Activated T-helper 2 cell treated with anti-CD3 and anti-CD28 coated beads, Interferon-gamma antibody, Interleukin-2, Interleukin-4, amounts not matched to agents 10 μg/mL and 5 μg/mL and 100 μg/mL, durations not matched to agents 14 hours and 24 hours and 36 hours (primary cell): ENCODE measurements at places on chromosomes 7 and 10.

GRCh38 chr10:1120306-1120705 lies 64.1 kb downstream of the WDR37 start:
- peaks cover 79% of the 10 kb centered on the region for H3K36me3 ChIP-seq
- H3K4me1 ChIP-seq = peaks cover 16% of the 10 kb centered on the region
- no peaks in the 10 kb centered on the region for H3K27me3 ChIP-seq
- no peak for DNase-seq

DNA sequence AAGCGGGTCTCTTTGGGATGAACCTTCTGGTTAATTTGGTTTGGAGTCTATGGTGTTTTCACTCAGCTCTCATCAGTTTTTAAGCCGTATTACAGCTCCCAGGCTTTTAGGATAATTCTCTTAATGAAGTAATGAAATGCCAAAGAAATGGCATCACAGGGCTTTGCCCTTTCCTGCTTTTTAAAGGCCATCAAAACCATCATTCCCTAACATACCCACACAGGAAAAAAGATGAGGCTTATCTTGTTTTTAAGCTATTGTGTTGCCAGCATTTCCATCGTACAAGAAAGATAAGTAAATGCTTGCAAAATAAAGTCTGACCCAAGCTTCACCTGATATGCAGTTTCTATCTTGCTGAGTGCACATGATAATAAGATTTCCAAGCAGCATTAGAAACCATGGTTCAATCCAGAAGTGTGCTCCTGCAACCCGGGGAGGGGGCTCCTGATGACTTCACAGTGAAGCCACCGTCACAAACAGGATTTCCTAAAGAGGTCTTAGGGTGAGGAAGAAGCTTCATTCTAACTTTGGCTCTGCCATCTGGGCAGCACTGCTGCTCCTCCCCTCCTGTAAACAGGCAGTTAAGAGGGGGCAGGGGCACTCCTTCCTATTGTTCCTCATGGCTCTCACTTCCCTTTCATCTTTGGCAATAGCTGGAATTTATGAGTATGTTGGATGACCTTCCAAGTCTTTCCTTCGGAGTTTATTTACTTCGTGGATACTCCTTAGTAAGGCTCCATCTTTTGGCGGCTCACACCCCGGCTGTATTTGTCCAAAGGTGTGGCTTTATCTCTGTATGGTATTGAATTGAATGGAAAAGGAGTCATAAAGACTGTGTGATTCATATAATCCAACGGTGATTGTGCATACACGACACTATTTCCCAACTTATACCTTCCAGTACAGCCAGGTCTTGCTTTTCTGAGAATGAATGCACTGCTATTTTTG lies 55.2 kb upstream of the FAM133B start:
- H3K4me1 ChIP-seq = peaks cover 94% of the 10 kb centered on the region
- H3K4me3 ChIP-seq = no peak overlapping the region
- DNase-seq = no peak
- no peaks in the 10 kb centered on the region for H3K27me3 ChIP-seq
- H3K36me3 ChIP-seq = peaks cover 64% of the 10 kb centered on the region
- H3K27ac ChIP-seq = peak overlapping the region; percentile 97

- H3K36me3 ChIP-seq = peaks cover 19% of the 10 kb centered on the region
- H3K27me3 ChIP-seq = no peaks in the 10 kb centered on the region
- H3K4me3 ChIP-seq = no peak overlapping the region
- no peak for DNase-seq
- H3K27ac ChIP-seq = no peak overlapping the region
Observed at GRCh38 chr7:124918662-124919061, 11.0 kb downstream of the POT1 start.

DNA sequence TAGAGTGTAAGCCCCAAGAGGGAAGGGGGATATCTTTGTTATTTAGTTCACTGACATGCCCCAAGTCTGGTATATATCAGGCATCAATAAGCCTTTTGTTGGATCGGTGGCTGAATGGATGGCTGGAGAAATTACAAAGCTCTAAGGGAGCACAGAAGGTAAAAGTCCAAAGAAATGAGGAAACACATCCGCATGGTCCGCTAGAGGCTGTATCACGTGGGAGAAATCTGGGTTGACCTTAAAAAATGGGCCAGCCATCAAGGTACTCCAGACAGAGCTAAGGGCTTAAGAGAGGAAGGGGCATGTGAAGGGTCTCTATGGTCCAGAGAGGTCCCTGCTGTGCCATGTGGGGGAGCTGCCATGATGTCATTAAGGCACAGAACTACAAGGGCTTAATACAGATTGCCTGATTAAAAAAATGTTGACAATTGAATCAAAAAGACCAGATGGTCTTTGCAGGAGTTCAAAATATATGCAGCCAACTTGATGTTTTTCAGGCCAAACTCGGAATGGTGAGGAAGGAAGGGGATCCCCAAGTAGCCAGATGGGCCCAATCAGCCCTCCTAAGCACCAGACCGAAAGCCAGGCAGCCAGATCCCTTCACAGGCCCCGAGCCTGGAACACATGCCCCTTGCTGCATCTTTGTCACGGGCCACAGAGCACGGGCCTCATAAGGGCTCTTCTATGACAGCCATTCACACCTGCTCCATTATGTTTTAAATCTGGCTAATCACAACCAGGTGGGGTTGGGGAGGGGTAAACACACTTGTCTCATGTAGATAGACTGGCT lies 31.9 kb downstream of the SCRN1 start:
- peaks cover 8% of the 10 kb centered on the region for H3K4me1 ChIP-seq
- DNase-seq = no peak
- peaks cover 1% of the 10 kb centered on the region for H3K27me3 ChIP-seq

- H3K4me1 ChIP-seq = peaks cover 35% of the 10 kb centered on the region
- DNase-seq = no peak
- H3K36me3 ChIP-seq = peaks cover 20% of the 10 kb centered on the region
- no peaks in the 10 kb centered on the region for H3K27me3 ChIP-seq
- peak overlapping the region; percentile 69 for H3K27ac ChIP-seq
Observed at GRCh38 chr7:37344886-37345579, 103.6 kb downstream of the ELMO1 start.

DNA sequence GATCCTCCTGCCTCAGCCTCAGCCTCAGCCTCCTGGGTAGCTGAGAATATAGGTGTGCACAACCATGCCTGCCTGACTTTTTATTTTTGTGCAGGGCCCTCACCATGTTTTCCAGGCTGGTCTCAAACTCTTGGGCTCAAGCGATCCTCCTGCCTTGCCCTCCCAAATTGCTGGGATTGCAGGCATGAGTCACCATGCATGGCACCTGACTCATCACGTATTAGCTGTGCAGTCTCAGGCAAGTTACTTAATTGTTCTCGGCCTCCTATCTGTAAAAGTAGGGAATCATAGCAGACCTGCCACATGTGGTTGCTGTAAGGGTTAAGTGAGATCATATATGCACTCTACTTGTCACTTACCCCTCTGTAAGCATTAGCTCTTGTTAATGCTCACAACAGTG lies 117.2 kb downstream of the ANLN start:
- H3K4me3 ChIP-seq = no peak overlapping the region
- no peak for DNase-seq
- H3K27ac ChIP-seq = no peak overlapping the region
- H3K36me3 ChIP-seq = no peaks in the 10 kb centered on the region

- DNase-seq = no peak
- no peak overlapping the region for H3K4me3 ChIP-seq
- H3K27ac ChIP-seq = no peak overlapping the region
- H3K36me3 ChIP-seq = no peaks in the 10 kb centered on the region
- peaks cover 13% of the 10 kb centered on the region for H3K27me3 ChIP-seq
Observed at GRCh38 chr10:79547973-79548372, 12.2 kb downstream of the SFTPA2 start.

- no peaks in the 10 kb centered on the region for H3K27me3 ChIP-seq
- H3K36me3 ChIP-seq = peaks cover 20% of the 10 kb centered on the region
- H3K4me1 ChIP-seq = no peaks in the 10 kb centered on the region
- no peak overlapping the region for H3K4me3 ChIP-seq
Observed at GRCh38 chr10:13632884-13633440, 46.2 kb downstream of the PRPF18 start.

GRCh38 chr10:77004917-77005564 lies 632.6 kb downstream of the KCNMA1 start:
- no peaks in the 10 kb centered on the region for H3K36me3 ChIP-seq
- no peak for DNase-seq
- H3K27ac ChIP-seq = no peak overlapping the region
- H3K4me1 ChIP-seq = no peaks in the 10 kb centered on the region
- H3K4me3 ChIP-seq = no peak overlapping the region

DNA sequence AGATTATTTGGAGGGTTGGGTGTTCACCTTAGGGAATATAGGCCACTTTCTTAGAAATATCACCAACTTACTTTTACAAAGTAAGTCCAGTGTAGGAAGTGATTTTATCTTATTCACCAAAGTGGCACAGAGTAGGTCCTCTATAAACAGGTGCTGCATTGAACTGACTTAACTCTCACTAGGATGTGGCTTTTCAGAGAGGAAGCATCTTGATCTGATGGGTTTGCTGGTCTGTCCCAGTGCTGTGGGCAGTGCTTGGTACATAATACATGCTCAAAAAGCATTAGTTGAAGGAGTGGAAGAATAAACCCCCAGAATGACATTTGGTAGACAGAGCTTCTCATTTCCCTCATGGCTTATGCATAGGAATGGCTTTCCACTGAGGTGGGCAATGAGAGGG lies 334.7 kb downstream of the LRMDA start:
- peaks cover 3% of the 10 kb centered on the region for H3K4me1 ChIP-seq
- H3K27ac ChIP-seq = no peak overlapping the region
- peaks cover 4% of the 10 kb centered on the region for H3K27me3 ChIP-seq
- H3K4me3 ChIP-seq = no peak overlapping the region
- no peak for DNase-seq

DNA sequence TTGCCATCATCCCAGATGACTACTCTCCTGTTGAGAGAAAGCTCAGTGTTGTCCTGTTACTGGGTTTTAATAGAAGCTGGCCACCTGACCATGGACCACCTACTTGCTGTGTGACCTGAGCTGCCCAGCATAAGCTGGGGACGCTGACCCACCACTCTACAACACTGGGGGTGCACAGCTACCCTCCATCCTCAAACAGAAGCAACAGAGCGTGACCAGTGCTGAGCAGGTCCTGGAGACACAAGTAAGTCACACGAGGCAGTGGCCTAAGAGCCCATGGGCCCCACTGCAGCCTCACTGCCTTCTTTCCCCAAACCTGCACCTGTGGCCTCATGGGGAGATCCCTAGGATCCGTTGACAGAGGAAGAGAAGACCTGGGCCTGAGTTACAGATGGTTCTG lies 198.6 kb upstream of the ADARB2 start:
- H3K36me3 ChIP-seq = peaks cover 13% of the 10 kb centered on the region
- no peak overlapping the region for H3K27ac ChIP-seq
- no peak overlapping the region for H3K4me3 ChIP-seq
- DNase-seq = no peak

GRCh38 chr7:4838626-4839334 lies 23.1 kb downstream of the PAPOLB start:
- DNase-seq = no peak
- no peak overlapping the region for H3K4me3 ChIP-seq
- no peaks in the 10 kb centered on the region for H3K4me1 ChIP-seq
- no peaks in the 10 kb centered on the region for H3K27me3 ChIP-seq

DNA sequence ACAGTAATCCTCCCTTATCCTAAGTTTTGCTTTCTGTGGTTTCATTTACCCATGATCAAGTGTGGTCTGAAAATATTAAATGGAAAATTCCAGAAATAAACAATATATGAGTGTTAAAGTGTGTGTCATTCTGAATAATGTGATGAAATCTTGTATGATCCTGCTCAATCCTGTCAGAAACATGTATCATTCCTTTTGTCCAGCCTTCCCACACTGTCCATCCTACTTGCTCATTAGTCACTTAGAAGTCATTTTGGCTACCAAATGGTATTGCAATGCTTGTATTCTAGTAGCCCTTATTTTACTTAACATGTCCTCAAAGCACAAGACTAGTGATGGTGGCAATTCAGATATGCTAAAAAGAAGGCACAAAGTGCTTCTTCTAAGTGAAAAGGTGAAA lies 1211.2 kb upstream of the SORCS1 start:
- H3K4me3 ChIP-seq = no peak overlapping the region
- H3K4me1 ChIP-seq = no peaks in the 10 kb centered on the region
- H3K27ac ChIP-seq = no peak overlapping the region
- DNase-seq = no peak
- H3K36me3 ChIP-seq = no peaks in the 10 kb centered on the region

- DNase-seq = no peak
- H3K4me1 ChIP-seq = peaks cover 11% of the 10 kb centered on the region
- H3K36me3 ChIP-seq = peaks cover 38% of the 10 kb centered on the region
- no peaks in the 10 kb centered on the region for H3K27me3 ChIP-seq
Observed at GRCh38 chr7:127961786-127962453, 69.3 kb downstream of the LRRC4 start.

DNA sequence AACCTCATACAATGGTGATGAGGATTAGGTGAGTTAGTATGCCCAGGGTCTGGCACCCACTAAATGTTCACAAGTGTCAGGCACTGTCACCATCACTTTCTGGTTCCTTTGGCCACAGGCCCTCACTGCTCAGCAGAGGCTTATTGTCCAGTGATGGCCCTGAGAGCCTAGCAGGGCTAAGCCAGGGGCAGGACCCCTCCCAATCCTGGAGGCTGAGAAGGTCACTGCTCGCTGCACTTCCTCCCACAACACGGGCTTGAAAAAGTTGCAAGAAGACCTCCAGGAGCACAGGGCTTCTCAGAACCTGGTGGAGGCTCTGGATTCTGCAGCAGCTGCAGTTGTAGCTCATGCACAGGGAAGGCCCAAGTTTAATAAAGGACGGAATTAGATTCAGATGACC lies 48.1 kb downstream of the DRGX start:
- no peak overlapping the region for H3K4me3 ChIP-seq
- DNase-seq = no peak
- no peaks in the 10 kb centered on the region for H3K4me1 ChIP-seq
- no peak overlapping the region for H3K27ac ChIP-seq
- H3K27me3 ChIP-seq = peaks cover 10% of the 10 kb centered on the region

- H3K27me3 ChIP-seq = peaks cover 2% of the 10 kb centered on the region
- no peaks in the 10 kb centered on the region for H3K36me3 ChIP-seq
- H3K4me3 ChIP-seq = no peak overlapping the region
- peaks cover 1% of the 10 kb centered on the region for H3K4me1 ChIP-seq
- no peak overlapping the region for H3K27ac ChIP-seq
- no peak for DNase-seq
Observed at GRCh38 chr7:112757337-112757736, 32.9 kb downstream of the TMEM168 start.

DNA sequence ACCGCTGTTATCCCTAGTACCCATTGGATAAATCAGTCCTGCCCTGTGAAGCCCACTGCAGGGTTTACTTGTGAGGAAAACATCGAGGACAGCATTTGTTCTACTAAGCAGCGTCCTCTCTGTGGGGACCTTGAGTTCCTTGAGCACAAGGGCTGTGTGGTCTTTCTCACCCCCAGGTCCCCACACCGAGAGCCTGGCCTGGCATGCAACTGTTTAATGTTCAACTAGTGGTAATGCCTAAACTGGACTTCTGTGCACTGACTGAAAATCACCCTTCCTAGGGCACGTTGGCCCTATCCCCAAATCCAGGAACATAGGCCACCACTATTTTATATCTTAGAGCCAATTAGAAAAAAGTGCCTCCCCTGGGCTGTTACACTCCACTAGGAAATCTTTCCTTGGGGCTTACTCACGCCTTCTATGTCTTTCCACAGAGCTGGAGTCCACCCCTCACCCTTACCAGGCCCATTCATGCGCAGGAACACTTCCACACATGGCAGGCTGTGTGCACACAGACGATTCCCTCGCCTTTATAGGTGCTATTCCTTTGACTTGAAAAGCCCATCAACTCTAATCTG lies 1.7 kb upstream of the TMEM213 start:
- H3K4me1 ChIP-seq = peaks cover 2% of the 10 kb centered on the region
- H3K27ac ChIP-seq = no peak overlapping the region
- no peak overlapping the region for H3K4me3 ChIP-seq
- DNase-seq = no peak
- H3K36me3 ChIP-seq = no peaks in the 10 kb centered on the region
